ENCODE measurements at places on chromosomes 7 and 10.
A peak's percentile ranks its signal among the peaks of the same experiment; 100 is the strongest.

DNA sequence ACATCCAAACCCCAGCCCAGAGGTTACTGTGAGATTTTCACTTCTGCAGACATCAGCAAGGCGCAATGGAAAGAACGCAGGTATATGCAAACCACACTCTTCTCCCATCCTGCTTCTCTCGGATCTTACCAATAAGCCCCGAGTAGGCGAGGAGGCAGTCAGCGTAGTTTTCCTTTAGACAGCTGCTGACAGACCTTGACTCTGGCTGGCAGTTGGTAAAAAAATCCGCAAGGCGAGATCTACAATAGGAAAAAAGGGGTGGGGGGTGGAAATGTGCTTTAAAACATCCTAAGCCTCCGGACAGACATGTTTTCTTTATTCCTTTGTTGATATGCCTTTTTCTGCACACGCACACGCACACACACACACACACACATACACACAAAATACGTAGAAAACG lies 176.5 kb downstream of the GFRA1 start:
- no peak for DNase-seq

DNA sequence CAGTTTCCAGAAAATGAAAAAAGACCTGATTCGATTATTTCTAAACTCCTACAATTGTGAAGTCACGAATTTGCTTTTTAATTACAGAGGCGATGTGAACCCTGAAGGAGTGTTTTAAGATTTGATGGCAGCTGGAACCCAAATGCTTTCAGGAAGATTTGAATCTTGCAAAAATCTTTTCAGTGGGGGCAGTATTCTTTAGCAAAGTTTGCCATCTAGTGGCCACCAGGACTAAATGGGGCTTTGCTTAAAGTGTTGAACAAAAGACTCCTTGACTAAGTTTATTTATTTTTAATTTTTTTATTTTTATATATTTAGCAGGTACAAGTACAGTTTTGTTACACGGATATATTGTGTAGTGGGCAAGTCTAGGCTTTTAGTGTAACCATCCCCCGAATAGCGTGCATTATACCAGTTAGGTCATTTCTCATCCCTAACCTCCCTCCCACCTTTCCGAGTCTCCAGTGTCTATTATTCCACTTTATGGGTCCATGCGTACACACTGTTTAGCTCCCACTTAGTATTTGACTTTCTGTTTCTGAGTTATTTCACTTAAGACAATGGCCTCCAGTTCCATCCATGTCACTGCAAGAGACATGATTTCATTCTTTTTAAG lies 98.8 kb downstream of the CACNB2 start:
- DNase-seq, result peak; percentile 67

- no peak for DNase-seq
Measured at GRCh38 chr10:29951441-29951931, 107.9 kb downstream of the JCAD start.

DNA sequence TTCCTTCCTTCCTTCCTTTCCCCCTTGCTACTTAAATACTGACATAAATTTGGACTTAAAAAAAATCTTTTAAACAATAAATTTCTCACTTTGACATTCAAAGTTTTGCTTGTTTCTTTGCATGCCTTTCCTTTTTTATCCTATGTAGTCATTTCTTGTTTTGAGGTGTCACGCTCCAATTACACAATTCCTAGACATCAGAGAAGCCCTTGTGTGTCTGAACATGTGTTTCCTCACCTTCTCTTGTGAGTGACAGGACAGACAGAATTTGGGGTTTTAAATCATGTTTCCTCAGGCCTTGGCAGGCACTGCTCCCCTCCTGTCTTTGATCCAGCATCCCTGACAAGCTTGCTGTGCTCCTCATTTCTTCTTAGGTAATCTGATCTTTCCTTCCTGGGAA lies 91.3 kb downstream of the CYTH3 start:
- DNase-seq, result peak; percentile 68

DNA sequence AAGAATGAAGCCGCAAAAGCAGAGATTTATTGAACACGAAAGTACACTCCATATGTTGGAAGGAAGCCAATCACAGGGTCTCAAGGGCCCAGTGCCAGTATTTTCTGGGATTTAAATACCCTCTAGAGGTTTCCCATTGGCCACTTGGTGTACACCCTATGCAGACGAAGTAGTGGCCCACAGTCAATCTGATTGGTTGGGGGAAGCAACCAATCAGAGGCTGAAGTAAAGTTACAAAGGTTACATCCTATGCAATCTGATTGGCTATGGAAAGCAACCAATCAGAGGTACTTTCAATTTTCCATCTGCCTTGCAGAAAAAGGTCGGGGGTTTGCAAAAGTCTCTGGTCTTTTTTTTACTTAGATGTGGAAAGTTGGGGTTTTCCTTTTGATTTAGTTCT lies 481.3 kb upstream of the NRP1 start:
- DNase-seq, result peak; percentile 27

DNA sequence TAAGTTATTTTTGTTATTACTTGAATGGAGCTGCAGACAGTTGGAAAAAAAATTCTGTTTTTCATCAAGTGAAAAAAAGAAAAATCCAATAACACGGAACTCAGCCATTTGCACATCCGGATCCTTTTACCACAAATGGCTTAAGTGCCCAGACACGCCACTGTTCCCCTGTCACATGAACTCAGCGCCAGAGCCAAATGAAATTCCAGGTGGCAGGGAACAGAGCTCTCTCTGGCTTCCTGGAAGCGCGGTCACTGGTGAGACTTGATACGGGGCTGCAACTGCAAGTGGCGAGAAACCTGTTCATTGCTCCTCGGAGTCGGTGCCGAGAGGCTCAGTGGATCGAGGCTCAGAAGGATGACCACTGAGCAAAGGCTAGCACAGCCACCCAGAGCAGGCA lies 60.8 kb upstream of the NPTX2 start:
- no peak for DNase-seq
